ENCODE measurements at places on chromosomes 6 and 20. TPM values are rescaled to one million over a fixed set of nuclear protein-coding genes. Genes with fewer than 3 reads are reported as not detected.
A peak's percentile ranks its signal among the peaks of the same experiment; 100 is the strongest.

Gene SLC17A1
- 33.9 TPM for polyA plus RNA-seq

DNA sequence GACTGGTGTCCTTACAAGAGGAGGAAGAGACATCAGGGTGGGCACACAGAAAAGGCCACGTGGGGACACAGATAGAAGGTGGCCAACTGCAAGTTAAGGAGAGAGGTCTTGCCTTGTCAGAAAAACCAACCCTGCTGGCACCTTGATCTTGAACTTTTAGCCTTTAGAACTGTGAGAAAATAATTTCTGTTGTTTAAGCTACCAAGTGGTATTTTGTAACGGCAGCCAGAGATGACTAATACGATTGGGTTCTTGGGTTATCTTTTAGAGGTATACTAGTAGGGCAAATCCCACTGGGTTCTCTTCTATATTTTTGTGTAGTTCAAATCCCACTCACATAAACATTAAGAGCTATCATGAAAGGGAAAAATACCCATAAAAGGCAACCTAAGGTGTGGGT, 31.9 kb upstream of the ZBTB24 start:
- no peak for DNase-seq

Gene OR2B6
- not detected for polyA plus RNA-seq

DNA sequence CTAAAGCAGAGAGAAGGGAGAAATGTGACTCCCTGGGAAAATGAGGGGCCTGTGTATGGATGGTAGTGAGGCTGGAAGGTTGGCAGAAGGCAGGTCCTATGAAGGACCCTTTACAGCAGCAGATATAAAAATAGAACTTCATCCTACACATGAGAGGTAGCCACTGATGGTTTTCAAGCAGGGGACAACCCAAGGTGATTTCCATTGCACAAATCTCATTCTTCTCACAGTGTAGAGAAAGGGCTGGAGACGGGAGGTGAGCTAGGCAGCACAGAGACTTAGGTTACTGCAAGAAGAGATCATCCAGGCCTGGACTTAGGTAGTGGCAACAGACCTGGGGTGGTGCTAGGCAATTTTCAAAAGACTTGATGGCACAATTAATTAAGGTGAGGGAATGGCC, 30.7 kb downstream of the TRAM2 start:
- no peak for DNase-seq

GRCh38 chr20:48721324-48722001, 106.3 kb downstream of the PREX1 start:
- DNase-seq: no peak

DNA sequence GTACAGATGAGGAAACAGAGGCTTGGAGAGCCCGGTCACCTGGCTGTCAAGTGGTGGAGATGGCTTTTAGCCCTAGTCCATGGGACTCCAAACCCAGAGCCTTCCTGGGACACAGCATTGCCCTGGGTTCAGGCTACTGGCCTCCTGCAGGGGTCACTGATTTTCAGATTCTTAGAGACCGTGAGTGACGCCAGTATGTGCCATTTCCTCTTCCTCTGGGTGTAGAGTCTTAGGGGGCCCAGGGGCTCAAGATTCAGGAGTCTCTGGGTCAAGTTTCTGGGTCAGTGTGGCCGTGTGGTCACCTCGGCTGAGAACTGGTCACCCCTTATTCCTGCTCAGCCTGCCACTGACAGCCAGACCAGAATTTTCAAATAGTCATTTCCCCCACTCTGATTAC, 574 bp downstream of the ARHGAP40 start:
- DNase-seq: no peak

GRCh38 chr6:44696099-44696498, 308.6 kb downstream of the CDC5L start:
- no peak for DNase-seq

DNA sequence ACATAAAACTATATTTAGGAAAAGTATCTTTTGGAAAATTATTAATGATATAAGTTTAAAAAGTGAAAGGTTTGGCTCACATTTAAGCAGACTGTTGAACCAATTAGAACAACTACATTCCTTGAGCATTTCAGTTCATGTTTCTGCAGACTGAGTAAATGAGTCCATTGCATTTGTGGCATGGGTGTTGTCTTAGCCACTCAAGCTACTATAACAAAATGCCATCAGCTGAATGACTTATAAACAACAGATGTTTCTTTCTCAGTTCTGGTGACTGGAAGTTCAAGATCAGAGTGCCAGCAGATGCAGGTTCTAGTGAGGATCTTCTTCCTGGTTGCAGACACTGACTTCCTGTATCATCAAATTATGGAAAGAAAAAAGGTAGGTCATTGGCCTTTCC, 67.1 kb upstream of the SLC2A12 start:
- no peak for DNase-seq

DNA sequence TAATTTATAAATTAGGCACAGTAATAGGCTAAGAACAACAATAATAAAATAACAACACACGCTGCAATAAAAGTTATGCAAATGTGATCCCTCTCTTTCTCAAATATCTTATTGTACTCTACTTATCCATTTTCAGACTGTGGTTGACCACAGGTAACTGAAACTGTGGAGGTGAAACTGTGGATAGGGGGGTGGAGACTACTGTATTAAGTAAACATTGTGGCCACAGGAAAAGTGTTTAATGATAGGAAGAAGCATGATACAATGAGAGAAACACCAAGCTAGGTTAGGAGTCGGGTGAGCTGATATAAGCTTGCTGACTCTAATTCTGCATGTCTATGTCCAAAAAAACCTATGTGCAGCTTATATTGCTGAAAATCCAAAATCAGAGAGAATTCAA, 23.0 kb downstream of the NHLRC1 start:
- DNase-seq: no peak

DNA sequence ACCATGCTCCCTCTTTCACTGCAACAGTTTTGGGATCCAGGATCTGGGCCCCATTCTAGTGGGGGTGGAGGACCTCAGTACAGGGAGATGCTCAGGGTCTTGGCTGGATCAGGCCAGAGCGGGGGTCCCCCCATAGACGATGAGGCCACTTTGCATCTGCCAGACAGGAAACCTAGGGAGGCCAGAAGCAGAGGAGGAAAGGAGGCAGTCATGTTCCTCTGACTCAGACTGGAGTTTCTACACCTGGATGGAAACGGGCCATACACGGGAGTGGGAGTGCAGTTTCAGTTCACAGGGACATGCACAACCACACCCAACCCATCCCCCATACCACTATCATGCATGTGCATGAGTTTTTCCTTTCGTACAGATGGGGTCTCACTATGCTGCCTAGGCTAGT, 3.6 kb upstream of the EMILIN3 start:
- no peak for DNase-seq

Gene EPPIN
- 0.55 TPM for polyA plus RNA-seq

GRCh38 chr20:2752567-2753460, 47.6 kb downstream of the CPXM1 start:
- peak; percentile 40 for DNase-seq

DNA sequence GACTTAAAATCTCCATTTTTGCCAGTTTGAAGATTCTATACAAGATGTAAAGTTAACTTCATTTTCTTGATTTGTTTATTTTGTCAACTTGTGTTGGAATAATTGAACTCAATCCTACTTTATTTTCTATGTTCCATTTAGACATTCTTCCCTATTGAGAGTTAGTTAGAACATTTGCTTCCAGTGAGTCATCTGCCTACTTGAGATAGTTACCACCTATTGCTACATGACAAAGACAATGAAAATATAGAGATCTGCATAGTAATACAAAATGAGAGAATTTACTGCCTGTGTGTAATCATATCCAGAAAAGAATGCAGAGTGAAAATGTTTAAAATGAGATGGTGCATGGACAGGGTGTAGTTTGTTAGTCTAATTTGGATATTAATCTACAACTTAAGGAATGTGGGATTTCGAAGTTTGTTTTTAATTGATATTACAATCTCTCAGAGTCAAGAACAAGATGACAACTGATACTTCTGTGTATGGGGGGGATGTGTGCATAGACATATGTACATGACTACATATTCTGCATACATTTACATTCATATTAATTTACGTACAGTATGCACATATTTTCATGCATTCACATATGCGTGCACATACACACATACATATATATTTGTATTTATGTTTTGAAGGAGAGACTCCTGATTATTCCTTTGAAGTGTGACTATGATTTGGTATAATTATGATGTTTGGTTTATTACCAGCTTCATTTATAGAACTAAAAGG, 420.1 kb downstream of the NKAIN2 start:
- no peak for DNase-seq

Gene SPATS1
- polyA plus RNA-seq: not detected

Gene TBXT
- not detected for polyA plus RNA-seq

Gene PGBD1
- polyA plus RNA-seq: 13.4 TPM

DNA sequence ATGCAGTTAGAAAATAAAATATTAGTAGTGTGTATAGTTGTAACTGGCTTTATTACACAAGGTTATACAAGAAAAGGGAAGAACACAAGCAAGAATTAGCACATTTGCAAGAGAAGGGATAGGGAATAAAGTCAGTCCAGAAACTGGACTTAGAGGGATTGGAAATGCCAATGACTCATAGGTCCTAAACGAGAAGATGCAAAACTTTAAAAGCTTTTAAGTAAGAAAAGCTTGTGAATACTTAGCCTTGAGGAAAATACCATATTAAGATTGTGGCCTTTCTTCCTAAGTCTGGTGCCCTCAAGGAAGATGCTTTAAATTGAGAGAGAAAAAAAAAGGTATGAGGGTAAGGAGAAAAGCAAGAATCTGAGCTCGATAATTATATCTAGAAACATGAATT, 102.3 kb upstream of the MCHR2 start:
- DNase-seq: no peak

Gene XKR7
- 0.35 TPM for polyA plus RNA-seq

GRCh38 chr20:750801-751200, 17.5 kb downstream of the SLC52A3 start:
- DNase-seq: no peak
